GM23248 (cell line): ENCODE measurements at places on chromosomes 3 and 15. TPM values are rescaled to one million over a fixed set of nuclear protein-coding genes. Genes with fewer than 3 reads are reported as not detected.
A peak's percentile ranks its signal among the peaks of the same experiment; 100 is the strongest.

DNA sequence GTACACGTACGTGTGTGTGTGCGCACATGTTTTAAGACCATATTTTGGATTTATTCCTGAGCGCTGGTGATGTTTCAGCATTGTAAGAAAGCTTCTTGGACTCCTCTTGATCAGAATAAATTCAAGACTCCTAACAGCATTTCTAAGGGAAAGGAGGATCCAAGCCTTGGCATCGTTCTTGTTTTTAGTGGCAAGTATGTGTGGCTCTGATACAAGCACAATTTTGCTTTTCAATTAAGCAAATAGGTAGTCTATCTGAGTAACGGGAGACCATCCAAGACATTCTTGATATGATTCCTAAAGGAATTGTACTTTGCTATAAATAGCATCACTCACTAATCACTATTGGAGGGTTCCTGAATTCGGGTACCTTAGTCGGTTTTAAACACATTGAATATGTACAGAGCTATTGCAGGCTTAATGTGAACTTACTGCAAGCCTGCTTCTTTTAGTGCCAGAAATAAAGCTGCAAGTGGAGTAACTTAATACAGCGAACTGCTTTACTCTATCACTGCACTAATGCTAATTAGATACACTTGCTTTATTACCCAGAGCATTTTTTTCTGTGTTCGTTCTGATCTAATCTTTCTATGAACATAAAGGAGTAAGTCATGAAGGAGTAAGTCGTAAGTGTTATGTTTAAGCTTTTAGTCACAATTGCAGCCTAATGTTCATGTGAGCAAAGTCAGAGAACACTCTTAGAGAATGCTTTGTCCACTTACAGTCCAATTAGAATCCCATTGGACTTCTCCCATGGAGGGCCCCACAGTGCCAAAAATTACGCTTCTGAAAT, 186.3 kb downstream of the MCTP2 start:
- DNase-seq: no peak
- no peaks in the 10 kb centered on the region for H3K27me3 ChIP-seq
- H3K27ac ChIP-seq: no peak overlapping the region
- no peak overlapping the region for H3K4me3 ChIP-seq

GRCh38 chr3:121223116-121223515, 315.1 kb downstream of the STXBP5L start:
- H3K4me1 ChIP-seq: no peaks in the 10 kb centered on the region
- no peaks in the 10 kb centered on the region for H3K36me3 ChIP-seq
- H3K4me3 ChIP-seq: no peak overlapping the region

DNA sequence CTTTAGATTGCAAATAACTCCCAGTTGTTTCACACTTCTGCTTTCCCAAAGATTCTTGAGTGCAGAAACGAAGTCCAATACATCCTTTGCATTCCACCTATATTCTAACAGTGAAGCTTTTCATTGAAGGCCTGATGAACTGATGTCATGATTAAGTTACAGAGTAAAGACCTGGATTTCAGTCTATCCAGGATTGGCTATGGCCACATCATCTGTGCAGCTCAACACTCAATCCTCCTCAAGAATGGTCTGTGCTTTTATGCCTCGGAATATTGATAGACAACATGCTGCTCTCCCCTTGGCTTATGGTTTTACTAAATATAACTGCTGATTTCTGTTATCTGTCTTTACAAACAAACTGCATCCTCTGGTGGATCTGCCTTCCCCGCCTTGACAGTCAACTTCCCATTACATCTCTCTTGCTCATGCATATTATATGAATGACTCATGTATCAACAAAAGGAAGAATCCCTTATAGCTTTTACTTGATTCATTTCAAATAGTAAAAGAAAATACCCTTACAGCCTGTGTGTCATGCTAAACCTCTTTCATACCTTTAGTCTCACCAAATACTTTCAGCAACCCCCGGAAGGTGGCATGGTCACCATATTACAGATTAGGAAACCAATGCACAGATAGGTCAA, 59.5 kb downstream of the SCN11A start:
- H3K36me3 ChIP-seq: no peaks in the 10 kb centered on the region
- H3K4me3 ChIP-seq: no peak overlapping the region
- no peaks in the 10 kb centered on the region for H3K27me3 ChIP-seq
- DNase-seq: peak; percentile 82
- peaks cover 34% of the 10 kb centered on the region for H3K4me1 ChIP-seq

DNA sequence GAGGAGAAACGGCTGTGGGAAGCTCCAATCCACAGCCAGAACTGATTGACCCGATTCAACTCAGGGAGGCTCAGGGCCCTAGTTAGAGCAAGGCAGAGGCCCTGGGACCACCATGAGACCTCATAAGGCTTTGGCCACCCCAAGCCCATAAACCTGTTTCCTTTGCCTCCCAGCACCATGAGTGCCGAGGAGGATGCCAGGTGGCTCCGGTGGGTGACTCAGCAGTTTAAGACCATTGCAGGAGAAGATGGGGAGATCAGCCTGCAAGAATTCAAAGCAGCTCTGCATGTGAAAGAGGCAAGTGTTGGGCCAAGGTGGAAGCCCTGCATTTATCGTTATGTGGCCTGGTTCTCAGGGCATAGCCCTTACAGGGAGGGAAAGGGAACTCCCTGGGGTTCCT, 11.9 kb downstream of the NOX5 start:
- peaks cover 13% of the 10 kb centered on the region for H3K4me1 ChIP-seq
- H3K27me3 ChIP-seq: no peaks in the 10 kb centered on the region
- DNase-seq: peak; percentile 20
- H3K27ac ChIP-seq: no peak overlapping the region
- no peaks in the 10 kb centered on the region for H3K36me3 ChIP-seq

DNA sequence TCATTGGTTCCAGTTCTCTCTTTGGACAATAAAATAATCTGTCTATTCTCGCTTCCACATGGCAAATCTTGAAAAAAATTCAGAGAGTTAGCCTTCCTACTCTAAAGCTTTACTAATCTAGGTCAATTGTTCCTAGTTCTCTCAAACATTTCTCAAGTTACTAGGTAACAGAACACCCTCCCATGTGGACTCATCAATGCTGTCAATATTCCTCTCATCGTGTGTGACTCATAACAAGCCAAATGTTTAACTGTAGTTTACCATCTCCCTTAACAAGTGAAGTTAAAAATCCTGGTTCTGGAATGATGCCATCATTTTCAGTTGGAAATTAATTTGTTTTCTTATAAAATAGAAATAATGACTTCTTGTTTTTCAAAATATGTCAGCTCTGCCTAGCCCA, 438.6 kb downstream of the ROBO1 start:
- no peaks in the 10 kb centered on the region for H3K27me3 ChIP-seq
- H3K4me3 ChIP-seq: no peak overlapping the region
- H3K4me1 ChIP-seq: peaks cover 4% of the 10 kb centered on the region
- H3K36me3 ChIP-seq: no peaks in the 10 kb centered on the region
- no peak overlapping the region for H3K27ac ChIP-seq

GRCh38 chr3:154849408-154849807, 230.7 kb upstream of the MME start:
- H3K4me1 ChIP-seq: no peaks in the 10 kb centered on the region
- H3K36me3 ChIP-seq: no peaks in the 10 kb centered on the region
- no peaks in the 10 kb centered on the region for H3K27me3 ChIP-seq
- DNase-seq: no peak
- H3K27ac ChIP-seq: no peak overlapping the region
- H3K4me3 ChIP-seq: no peak overlapping the region

GRCh38 chr3:189836795-189837194, 205.6 kb downstream of the TP63 start:
- H3K4me1 ChIP-seq: peaks cover 15% of the 10 kb centered on the region
- H3K27me3 ChIP-seq: no peaks in the 10 kb centered on the region
- H3K4me3 ChIP-seq: no peak overlapping the region

DNA sequence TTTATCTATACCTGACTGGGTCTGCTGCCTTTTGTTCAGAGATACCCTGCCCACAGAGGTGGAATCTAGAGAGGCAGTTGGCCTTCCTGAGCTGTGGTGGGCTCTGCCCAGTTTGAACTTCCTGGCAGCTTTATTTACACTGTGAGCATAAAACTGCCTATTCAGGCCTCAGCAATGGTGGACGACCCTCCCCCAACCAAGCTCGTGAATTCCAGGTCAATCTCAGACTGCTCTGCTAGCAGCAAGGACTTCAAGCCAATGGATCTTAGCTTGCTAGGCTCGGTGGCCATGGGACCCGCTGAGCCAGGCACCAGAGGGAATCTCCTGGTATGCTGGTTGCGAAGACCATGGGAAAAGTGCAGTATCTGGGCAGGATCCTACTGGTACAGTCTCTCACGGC, 270.2 kb downstream of the CADM2 start:
- DNase-seq: no peak
- H3K36me3 ChIP-seq: no peaks in the 10 kb centered on the region
- no peaks in the 10 kb centered on the region for H3K27me3 ChIP-seq
- no peaks in the 10 kb centered on the region for H3K4me1 ChIP-seq
- H3K4me3 ChIP-seq: no peak overlapping the region

GRCh38 chr15:45105586-45105985, 8.4 kb downstream of the DUOX2 start:
- no peaks in the 10 kb centered on the region for H3K36me3 ChIP-seq
- H3K27me3 ChIP-seq: peaks cover 13% of the 10 kb centered on the region; the same call in 1 of the 2 replicates
- H3K27ac ChIP-seq: no peak overlapping the region
- no peak overlapping the region for H3K4me3 ChIP-seq

- H3K4me3 ChIP-seq: no peak overlapping the region
- H3K27me3 ChIP-seq: no peaks in the 10 kb centered on the region; the same call in 1 of the 2 replicates
- DNase-seq: no peak
- no peaks in the 10 kb centered on the region for H3K36me3 ChIP-seq
- no peak overlapping the region for H3K27ac ChIP-seq
These were observed 48.9 kb downstream of the CD200R1 start for GRCh38 chr3:112925969-112926368.

DNA sequence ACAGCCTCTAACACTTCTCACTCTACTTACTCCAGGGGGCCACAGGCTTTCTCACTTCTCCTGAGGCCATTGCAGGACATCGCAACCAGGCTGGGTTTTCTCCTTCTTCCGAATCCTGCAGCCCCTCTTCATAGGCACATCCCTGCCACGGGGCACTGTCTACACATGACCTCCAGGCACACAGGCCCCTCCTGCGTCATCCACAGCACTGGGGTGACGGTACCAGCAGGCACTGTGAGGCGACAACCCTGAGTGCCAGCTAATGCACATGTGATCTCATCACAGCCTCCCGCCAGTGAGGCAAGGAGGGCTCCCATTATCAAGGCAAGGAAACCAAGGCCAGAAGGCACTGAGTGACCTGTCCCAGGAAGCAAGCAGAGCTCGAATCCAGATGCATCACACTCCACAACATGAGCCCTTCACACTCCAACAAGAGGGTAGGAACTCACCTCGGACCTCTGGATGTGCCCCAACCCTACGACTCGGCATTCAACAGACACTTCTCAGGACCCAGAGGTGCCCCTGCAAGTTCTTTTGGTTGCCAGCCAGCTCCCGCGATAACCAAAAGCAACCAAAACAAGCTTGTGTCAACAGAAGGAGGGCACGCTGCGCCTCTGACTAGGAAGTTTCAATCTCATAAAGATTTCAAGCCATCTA, 16.7 kb downstream of the FAM174B start:
- H3K4me3 ChIP-seq: no peak overlapping the region
- H3K36me3 ChIP-seq: no peaks in the 10 kb centered on the region
- no peaks in the 10 kb centered on the region for H3K27me3 ChIP-seq
- H3K4me1 ChIP-seq: no peaks in the 10 kb centered on the region
- H3K27ac ChIP-seq: no peak overlapping the region

GRCh38 chr3:37551857-37552256, 309.8 kb upstream of the CTDSPL start:
- DNase-seq: no peak
- no peak overlapping the region for H3K4me3 ChIP-seq

DNA sequence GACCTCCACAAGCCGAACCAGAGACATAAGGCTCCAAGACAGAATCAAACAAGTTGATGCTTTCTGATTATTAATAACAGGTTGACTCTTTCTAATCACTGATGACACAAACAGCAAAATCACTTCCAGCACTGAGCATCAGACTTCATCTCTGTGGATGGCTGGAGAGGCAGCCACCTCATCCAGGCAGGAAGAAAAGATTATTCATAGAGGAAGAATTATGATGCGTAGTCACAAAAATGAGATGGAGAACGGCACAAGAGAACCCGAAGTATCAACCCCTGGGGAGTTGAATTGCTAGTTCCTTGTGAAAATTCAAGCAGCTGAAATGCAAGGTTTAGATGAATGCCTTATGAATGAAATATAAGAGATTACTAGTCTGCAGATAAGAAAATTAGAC, 49.9 kb upstream of the LMCD1 start:
- no peaks in the 10 kb centered on the region for H3K27me3 ChIP-seq
- no peak overlapping the region for H3K4me3 ChIP-seq
- peak overlapping the region; percentile 83 for H3K27ac ChIP-seq

DNA sequence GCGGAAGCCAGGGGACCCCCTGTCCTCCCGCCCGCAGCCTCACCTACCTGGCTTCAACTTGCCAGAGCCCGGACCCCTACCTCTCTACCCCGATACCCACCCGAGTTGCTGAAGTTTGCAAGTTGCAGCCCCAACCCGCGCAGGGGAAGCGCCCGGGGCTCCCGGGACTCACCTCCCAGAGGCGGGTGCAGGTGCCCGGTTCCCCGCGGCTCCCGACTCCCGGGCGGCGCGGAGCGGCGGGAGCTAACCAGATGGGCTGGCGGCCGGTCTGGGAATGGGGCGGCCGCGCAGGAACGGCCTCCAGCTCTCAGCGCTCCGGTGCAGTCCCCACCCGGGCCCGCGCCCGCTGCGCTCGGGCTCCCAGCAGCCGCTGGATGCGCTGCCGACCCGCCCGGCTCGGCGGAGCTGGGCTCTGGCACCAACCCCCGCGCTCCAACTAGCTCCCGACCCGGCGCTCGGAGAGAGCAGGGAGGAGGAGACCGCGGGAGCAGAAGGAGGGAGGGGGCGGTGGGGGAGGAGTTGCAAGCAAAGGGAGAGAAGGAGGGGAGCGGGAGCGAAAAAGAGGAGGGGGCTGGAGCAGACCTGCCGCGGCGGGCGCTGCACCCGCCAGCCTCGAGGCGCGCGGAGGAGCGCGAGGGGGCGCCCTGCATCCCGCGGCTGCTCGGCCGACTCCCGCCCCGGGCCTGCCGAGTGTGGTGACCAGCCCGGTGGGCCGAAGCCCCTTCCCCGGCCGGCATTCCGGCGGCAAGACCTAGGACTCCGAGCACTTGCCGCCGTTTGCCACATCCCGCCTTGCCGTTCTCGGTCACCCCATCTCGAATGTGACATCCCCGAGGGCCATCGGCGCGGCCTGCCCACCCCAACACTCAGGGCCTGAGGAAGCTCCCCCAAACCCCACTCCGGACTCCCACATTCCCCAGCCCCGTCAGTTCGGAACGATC, at the start of gene SEMA5B:
Gene SEMA5B, minus strand, starts transcription at position 472 of the 941 bp plus-strand sequence. CDS start 66,500 bp downstream, outside the sequence.
- H3K4me1 ChIP-seq: 0 out of 2 replicates have a peak, but pooled peaks cover 9% of the 10 kb centered on the region
- peak within 1 kb of the TSS; percentile 65 for H3K4me3 ChIP-seq
- H3K27me3 ChIP-seq: peaks cover 87% of the 10 kb centered on the region
- DNase-seq: peak; percentile 59
- no peak within 1 kb of the TSS for H3K27ac ChIP-seq

GRCh38 chr3:177802151-177802900, 605.0 kb upstream of the TBL1XR1 start:
- peak overlapping the region; percentile 11; the same call in 1 of the 2 replicates for H3K27ac ChIP-seq
- H3K4me1 ChIP-seq: peaks cover 27% of the 10 kb centered on the region
- H3K27me3 ChIP-seq: no peaks in the 10 kb centered on the region
- peak; percentile 59 for DNase-seq
- no peak overlapping the region for H3K4me3 ChIP-seq

- H3K27ac ChIP-seq: no peak overlapping the region
- no peak for DNase-seq
- H3K36me3 ChIP-seq: no peaks in the 10 kb centered on the region
- H3K27me3 ChIP-seq: no peaks in the 10 kb centered on the region
These were observed 43.0 kb downstream of the CTXND1 start for GRCh38 chr15:80208758-80209734.

Gene ROPN1B
- not detected in 2 replicates for total RNA-seq

Gene ILDR1
- not detected in 2 replicates for total RNA-seq

Gene GADL1
- 0.13 TPM in 1 of 2 replicates, not detected in the other for total RNA-seq

Gene RBPMS2
- not detected in 2 replicates for total RNA-seq

Gene NAA80
- total RNA-seq: 7.8 and 10.2 TPM in 2 replicates

Gene SLC6A1
- not detected in 2 replicates for total RNA-seq

Gene U2SURP
- 40.2 and 48.1 TPM in 2 replicates for total RNA-seq

Gene TTLL13
- not detected in 2 replicates for total RNA-seq
